ENCODE measurements at places on chromosomes 7 and 10.

DNA sequence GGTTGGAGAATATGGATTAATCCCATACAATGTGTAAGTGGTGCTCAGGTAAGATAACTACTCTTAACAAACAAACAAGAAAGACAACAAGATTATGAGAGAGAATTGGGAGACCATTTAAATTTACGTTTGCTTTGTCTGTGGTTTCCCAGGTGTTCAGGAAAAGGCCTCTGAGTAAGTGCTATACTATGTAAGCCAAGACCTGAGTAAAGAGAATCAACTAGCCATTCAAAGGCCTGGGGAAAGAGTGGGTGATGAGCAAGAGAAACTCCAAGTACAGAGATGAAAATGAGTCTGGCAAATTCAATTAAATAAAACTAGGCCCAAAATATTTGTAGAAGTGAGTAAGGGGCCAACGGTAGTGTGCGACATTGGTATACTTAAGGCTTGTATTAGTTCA is 9.9 kb downstream of the CSTF2T start:
- DNase-seq, result no peak

GRCh38 chr7:121003986-121004685 is 15.6 kb downstream of the CPED1 start:
- no peak for DNase-seq

- no peak for DNase-seq
These were observed 94.2 kb downstream of the NKX6-2 start for GRCh38 chr10:132691711-132692153.

DNA sequence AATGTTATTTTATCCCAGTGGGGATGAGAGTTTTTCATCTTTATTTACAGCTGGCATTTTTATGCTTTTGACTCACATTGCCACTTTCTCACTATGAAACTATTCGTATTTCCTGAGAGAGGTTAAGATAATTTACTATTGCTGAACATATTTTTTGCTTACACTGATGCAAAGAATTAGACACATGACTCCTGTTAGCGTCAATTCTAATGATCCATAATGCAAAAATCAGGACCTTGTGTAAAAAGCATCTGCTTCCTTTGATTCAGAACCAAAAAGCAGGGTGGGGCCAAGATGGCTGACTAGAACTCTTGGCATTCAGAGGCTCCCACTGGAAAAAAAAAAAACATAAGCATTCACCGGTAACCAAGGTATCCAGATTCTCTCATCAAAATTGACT is 464.8 kb downstream of the SEMA3D start:
- no peak for DNase-seq

DNA sequence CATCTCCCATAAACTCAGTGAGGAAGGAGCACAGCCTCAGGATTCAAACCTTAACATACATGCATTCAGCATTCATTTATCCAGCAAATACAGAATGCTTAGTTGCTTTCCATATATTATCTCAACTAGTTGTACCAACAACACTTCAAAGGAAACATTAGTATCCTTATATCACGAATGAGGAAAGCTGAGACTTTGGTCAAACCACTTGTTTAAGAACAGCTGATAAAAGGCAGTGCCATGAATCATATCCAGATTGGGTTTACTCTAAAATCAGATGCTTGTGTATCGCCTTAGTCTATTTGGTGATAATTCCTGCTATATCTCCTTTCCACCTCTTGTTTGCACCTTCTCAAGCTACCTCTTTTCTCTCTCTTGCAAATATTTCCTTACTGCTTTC is 1.9 kb upstream of the CPED1 start:
- DNase-seq, result no peak

- DNase-seq, result no peak
These were observed 615.0 kb upstream of the MBL2 start for GRCh38 chr10:53387562-53387961.

DNA sequence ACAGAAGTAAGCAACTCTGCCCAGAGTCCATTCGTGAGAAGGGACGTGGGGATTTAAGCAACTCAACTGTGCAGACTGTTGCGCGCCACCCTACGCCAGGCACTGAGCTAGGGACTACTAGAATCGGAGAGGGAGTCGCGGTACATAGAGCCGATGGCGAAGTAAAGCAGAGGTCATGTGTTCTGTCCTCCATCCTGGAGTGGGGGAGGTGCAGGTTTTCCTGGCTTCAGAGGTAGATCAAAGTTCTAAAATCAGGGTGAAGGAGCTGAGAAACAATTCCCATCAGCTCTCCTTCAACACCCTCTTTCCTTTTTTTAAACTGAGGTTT is 23.2 kb downstream of the SLC35G1 start:
- no peak for DNase-seq

GRCh38 chr10:95500649-95501048 is 60.5 kb downstream of the SORBS1 start:
- no peak for DNase-seq

GRCh38 chr7:74474271-74474865 is 20.7 kb downstream of the GTF2IRD1 start:
- DNase-seq, result no peak

- no peak for DNase-seq
These were observed 111.4 kb downstream of the BAMBI start for GRCh38 chr10:28788762-28789161.
